ENCODE measurements at places on chromosomes 2 and 18. TPM values are rescaled to one million over a fixed set of nuclear protein-coding genes. Genes with fewer than 3 reads are reported as not detected.

Gene DSG1
- total RNA-seq: 0.23 TPM

Gene CXCR1
- not detected for total RNA-seq

Gene PIAS2
- 69.4 TPM for total RNA-seq

Gene FHL2
- 6.9 TPM for total RNA-seq

Gene PROC
- total RNA-seq: 0.92 TPM

Gene CNGA3
- total RNA-seq: 6.0 TPM

Gene UGT1A6
- total RNA-seq: not detected

Gene ABHD1
- 0.46 TPM for total RNA-seq

Gene LIPT1
- 6.7 TPM for total RNA-seq

Gene POTEI
- total RNA-seq: 1.2 TPM

Gene TNS1
- 12.7 TPM for total RNA-seq

Gene TMEM200C
- total RNA-seq: 10.6 TPM

Gene KRTCAP3
- total RNA-seq: 0.46 TPM

Gene FMNL2
- total RNA-seq: 80.5 TPM

Gene RESP18
- total RNA-seq: 1.8 TPM

Gene IRS1
- total RNA-seq: 10.8 TPM

Gene DNAJC5G
- total RNA-seq: 0.23 TPM

Gene GLB1L
- 10.1 TPM for total RNA-seq

Gene TEKT4
- total RNA-seq: 2.5 TPM

Gene MYO3B
- total RNA-seq: 1.2 TPM

Gene SNRPD1
- 23.3 TPM for total RNA-seq

Gene AQP12B
- not detected for total RNA-seq

Gene NHEJ1
- total RNA-seq: 10.1 TPM

Gene SIX3
- 7.4 TPM for total RNA-seq

Gene PSMA8
- total RNA-seq: 0.46 TPM

Gene TM4SF20
- total RNA-seq: not detected

Gene CENPA
- total RNA-seq: 3.2 TPM

Gene EFR3B
- 72.9 TPM for total RNA-seq

Gene AKAIN1
- total RNA-seq: not detected

Gene UGT1A10
- total RNA-seq: not detected

Gene COMMD1
- 51.9 TPM for total RNA-seq

Gene CNTNAP5
- 66.2 TPM for total RNA-seq

Gene IL1RN
- total RNA-seq: not detected

Gene AGXT
- not detected for total RNA-seq

Gene SPTBN1
- total RNA-seq: 524 TPM

Gene ADD2
- 236 TPM for total RNA-seq

Gene EMILIN1
- 6.2 TPM for total RNA-seq

Gene EHD3
- 15.9 TPM for total RNA-seq

Gene CDH19
- 0.23 TPM for total RNA-seq

Gene PRSS56
- total RNA-seq: 1.6 TPM

Gene COBLL1
- total RNA-seq: 13.1 TPM

Gene ARHGEF4
- total RNA-seq: 68.5 TPM

Gene SH2D6
- 0.23 TPM for total RNA-seq

Gene ERMN
- total RNA-seq: 1.2 TPM

Gene SCG2
- total RNA-seq: 179 TPM
